Fibroblast of skin of right biceps (primary cell): ENCODE measurements at places on chromosomes 16 and 17.

DNA sequence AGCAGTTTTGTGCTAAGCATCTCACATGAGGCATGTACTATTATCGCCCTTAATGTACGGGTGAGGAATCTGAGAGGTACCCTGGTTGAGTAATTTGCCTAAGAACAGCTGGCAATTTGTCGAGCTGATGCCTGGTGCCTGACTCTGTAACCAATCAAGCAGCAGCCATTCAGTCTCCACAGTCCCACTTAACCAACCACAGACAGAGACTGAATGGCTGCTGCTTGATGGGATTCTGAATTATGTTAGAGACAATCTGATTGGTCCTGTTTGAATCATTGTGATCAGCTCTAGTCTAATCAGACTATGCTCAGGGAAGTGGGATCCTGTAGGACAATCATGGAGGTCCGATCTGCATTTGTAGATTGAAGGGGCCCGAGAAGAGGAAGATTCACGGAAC lies 447.0 kb downstream of the SHISA9 start:
- no peak for DNase-seq

DNA sequence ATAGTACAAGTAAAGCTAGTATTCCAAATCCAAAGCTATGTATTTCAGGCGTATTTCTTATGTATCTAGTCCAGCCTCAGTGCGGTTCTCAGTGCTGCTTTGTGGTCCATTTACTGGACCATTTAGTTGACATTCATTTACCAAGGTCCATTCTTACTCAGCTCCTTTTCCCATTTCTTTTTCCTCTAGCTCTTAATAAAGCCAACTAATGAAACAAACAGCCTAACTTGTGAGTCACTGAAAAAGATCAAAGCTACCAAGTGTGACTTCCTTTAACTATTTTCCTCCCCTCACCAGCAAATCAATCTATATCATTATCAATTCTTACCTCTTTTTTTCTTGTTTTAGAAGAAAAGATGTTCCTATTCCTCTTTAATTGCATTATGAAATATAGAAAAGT lies 64.0 kb downstream of the CYB561 start:
- peak; percentile 30 for DNase-seq

GRCh38 chr17:29138184-29138955 lies 41.8 kb downstream of the MYO18A start:
- peak; percentile 29 for DNase-seq

DNA sequence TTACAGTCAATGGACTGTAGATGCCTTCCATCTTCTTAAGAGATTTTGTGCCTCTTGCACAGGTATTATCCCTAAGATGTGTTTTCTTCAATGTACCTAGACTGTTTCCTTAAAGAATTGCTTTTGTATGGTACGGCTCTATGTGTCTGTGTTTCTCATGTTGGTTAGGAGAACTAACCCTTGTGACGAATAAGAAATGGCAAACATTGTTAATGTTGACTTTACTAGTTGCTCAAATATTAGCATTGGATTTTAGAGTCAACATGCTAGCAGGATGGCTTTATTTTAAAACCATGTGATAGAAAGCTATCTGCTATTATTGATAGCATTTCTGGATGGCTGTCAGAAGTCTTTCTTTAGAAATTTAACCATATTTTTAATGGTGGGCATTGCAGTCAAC lies 34.5 kb downstream of the WWOX start:
- DNase-seq = no peak

DNA sequence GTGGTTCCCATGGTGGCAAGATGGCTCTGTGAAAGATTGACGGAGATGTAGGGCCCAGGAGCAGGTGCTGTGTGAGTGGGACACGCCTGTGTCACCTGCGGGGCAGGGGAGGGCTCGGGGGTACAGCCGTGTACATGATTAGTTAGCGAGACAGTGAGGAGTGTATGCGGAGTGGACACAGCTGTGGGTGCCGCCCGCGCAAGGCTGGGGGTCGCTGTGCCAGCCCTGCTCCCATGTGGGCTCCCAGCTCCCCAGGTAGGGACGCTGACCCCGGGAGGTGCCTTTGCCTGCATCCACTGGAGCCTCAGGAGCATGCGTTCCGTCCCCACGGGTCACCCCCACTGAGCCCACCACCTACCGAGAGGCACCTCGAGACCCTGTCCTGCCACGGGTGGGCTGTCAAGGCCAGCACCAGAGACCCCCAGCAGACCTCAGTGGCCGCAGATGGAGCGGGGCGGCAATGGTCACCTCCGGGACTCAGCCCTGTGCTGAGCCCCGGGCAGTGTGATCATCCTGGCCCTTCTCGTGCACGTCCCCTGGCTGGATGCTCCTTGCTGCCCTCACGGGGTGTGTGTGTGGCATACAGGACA lies 7.4 kb downstream of the CAPN15 start:
- no peak for DNase-seq

DNA sequence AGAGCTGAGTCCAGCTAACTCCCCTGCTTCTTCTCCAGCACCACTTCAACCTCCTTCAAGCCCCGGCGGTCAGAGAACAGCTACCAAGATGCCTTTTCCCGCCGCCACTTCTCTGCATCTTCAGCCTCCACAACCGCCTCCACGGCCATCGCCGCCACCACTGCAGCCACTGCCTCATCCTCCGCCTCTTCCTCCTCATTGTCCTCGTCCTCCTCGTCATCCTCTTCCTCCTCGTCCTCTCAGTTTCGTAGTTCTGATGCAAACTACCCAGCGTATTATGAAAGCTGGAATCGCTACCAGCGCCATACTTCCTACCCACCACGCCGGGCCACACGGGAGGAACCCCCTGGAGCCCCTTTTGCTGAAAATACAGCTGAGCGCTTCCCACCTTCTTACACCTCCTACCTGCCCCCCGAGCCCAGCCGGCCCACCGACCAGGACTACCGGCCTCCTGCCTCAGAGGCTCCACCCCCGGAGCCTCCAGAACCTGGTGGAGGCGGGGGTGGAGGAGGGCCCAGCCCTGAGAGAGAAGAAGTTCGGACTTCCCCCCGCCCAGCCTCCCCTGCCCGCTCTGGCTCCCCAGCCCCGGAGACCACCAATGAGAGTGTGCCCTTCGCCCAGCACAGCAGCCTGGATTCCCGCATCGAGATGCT lies 7.1 kb downstream of the SETD1A start:
- DNase-seq = no peak

DNA sequence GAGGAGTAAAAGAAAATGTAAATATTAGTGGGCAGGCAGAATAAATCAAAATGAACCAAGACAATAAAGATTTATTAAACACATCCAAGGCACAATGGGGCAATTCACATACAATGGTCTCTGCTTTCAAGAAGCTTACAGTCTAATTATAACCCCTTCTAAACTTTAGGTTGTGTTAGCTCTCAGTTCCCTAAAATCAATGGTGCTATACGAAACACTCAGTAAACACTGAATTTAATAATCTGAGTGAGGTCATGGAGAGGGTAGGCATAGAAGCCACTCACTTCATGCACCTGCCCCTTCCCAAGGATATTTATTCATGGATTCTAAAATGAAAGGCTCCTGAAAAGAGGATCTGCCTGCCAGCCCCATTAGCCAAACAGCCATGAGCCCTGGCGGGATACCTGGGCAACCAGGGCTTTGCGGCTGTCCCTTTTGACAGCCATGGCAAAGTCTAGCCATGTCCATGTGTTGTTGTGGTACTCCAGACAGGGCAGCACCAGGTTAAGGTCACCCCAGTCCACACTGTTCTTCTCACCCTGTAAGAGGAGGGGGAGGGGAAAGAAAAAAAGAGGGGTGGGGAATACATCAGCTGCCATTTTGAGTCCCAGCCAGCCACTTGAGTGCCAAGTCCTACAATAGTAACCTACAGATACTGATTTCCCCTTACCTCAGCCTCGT lies 1.4 kb upstream of the RSKR start:
- no peak for DNase-seq

DNA sequence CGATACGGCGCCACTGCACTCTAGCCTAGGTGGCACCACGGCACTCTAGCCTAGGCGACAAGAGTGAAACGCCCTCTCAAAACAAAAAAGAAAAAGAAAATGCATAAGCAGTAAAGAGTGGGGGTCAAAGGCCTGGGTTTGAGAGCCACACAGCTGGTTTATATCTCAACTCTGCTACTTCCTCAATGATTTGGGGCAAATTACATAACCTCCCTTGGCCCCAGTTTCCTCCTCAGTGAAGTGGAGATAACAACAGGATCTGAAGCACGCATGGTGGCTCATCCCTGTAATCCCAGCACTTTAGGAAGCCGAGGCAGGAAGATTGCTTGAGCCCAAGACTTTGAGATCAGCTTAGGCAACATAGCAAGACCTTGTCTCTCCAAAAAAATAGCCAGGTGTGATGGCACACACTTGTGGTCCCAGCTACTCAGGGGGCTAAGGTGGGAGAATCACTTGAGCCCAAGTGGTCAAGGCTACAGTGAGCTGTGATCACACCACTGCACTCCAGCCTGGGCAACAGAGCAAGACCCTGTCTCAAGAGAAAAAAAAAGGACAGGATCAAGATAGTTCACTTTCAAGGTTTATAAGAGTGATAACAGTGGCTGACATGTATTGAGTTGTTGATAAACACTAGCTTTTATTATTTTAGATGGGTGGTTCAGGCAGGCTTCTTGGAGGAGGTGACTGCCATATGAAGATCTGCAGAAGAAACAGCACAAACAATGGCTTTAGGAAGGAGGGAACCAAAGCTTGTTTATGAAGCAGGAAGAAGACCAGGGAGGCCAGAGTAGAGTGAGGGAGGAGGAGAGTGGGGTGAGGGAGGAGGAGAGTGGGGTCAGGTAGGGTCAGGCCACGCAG lies 8.5 kb upstream of the COG1 start:
- DNase-seq = no peak

DNA sequence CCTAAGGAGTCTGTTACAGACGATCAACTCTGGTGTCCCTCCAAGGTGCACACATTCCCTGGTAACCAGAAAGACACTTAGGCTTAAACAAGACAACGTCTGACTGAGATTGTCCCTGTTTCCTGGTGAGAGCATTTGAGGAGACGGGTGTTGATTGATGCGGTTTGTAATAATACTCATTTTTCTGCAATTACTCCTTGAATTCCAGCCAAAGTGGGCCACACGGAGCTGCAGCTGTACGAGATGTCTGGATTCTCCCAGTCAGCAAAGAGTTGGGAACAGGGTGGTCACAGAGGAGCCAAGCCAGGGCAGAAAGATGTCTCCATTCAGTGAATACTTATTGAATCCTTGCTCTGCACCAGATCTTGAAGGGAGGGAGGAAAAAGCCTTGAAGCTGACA lies 30.9 kb upstream of the CES5A start:
- DNase-seq = no peak

DNA sequence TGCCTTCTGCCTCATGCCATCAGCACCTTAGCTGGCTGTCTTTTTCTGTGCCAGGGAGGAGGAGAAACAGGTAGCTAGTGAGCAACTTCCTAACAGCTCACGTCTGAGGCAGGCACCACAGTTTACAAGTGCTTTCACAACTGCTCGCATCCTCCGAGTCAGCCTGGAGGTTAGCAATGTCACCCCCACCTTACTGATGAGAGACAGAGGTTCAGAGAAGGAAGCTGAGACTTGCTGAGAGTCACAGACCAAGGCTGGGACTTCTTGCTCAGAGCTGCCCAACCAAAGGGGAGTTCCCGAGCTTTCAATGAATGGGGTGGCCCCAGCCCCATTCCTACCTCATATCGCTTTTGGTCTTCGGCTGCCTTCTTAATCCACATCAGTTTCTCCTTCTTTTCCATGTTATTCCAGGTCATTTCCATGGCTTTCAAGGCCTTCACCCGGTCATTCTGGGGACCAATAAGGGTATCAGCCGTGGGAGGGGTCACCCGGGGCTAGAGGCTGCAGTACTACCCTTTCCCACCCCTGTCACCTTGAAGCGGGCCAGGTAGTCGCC lies 9.6 kb downstream of the UBTF start:
- no peak for DNase-seq

- DNase-seq = no peak
These were observed 247.1 kb upstream of the MON1B start for GRCh38 chr16:76943921-76944320.

GRCh38 chr16:50198802-50199403 lies 45.8 kb downstream of the TENT4B start:
- no peak for DNase-seq

GRCh38 chr17:4518901-4519300 lies 20.2 kb downstream of the SPNS2 start:
- DNase-seq = no peak

DNA sequence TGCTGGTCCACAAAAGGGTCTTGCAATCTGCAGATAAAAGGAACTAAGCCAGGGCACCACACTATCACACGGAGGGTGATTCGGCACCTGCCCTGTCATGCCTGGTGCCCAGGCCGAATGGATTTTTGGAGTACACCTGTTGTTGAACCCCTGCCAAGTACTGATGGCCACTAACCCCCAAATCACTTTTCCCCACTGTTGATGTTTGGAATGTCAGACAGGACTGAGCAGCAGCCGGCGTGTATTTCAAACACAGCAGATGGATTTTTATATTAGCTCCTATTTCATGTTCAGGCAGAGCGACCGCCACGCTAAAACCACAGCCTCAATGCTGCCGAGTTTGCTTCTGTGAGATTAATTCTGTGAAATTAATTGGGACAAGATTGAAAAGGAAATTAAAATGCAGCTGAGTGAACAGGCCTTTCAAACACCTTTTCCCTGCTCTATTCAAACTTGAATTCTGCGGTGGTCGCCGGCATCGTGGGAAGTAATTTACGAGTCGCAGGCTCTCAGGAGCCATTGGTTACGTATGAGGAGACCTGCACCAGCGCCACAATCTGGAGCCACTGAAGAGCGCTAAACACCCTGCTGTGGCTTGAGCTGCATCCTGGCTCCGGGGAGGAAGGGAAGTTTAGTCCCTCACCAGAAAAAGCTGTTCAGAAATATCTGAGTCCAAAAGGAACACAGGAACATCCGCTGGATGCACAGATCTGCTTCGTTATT lies 48.5 kb downstream of the SNX11 start:
- no peak for DNase-seq
